Colonic mucosa (tissue), 4 donors: ENCODE measurements at places on chromosomes 16 and 17. TPM values are rescaled to one million over a fixed set of nuclear protein-coding genes. Genes with fewer than 3 reads are reported as not detected.
A peak's percentile ranks its signal among the peaks of the same experiment; 100 is the strongest.

GRCh38 chr16:58644765-58645487 is 15.3 kb upstream of the CNOT1 start:
- no peak for DNase-seq

DNA sequence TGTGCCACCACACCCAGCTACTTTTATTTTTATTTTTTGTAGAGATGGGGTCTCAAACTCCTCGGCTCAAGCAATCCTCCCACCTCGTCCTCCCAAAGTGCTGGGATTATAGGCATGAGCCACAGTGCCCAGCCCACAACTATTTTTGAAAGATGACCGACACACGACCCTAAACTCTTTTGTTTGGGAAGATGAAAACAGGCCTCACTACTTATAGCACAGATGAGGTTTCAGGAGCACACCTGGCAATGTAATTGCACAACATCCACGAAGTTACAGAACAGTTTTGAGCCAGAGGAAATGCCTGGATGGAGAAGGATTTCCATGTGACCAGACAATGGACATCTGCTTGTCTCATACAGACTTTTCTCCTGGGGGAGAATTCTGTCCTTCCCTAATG is 43.4 kb upstream of the PRSS54 start:
- DNase-seq: no peak

DNA sequence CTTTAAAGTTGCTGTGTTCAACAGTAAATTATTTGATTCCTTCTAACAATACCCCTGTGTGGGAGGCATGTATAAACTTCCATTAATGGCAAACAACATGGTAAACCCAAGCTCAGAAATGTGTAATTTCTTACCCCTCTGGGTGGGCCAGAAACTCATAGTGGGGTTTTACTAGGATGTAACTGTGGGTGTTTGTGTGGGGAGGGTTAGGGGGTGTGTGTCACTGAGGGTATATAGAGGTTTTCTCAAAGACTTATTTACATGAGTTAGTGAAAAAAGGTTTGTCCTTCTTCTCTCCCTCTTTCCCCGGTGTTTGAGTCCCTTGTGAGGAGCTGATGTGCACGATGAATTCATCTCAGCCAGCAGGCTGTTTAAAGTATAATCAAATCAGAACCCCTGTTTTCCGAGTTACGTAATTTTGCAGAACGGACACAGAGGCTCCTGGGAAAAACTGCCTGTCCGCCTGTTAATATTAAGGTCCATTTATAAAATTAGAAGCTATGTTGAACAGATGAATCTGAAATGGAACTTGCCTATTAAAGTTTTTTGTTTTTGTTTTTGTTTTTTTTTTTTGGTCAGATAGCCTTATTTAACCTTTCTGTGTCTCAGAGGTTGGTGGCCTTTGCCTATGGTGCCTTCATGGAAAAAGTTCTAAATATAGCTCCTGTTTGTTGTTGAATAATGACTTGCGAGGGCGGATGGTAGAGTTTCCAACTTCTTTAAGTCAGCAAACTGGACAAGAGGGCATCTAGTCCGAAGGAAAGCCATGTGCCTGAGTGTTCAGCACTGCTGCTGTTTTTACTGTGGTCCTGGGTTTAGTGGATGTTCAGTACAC is 73.3 kb downstream of the MSI2 start:
- DNase-seq: no peak

GRCh38 chr16:67198238-67198734 is 645 bp upstream of the ELMO3 start:
- DNase-seq: peak; percentile 80

DNA sequence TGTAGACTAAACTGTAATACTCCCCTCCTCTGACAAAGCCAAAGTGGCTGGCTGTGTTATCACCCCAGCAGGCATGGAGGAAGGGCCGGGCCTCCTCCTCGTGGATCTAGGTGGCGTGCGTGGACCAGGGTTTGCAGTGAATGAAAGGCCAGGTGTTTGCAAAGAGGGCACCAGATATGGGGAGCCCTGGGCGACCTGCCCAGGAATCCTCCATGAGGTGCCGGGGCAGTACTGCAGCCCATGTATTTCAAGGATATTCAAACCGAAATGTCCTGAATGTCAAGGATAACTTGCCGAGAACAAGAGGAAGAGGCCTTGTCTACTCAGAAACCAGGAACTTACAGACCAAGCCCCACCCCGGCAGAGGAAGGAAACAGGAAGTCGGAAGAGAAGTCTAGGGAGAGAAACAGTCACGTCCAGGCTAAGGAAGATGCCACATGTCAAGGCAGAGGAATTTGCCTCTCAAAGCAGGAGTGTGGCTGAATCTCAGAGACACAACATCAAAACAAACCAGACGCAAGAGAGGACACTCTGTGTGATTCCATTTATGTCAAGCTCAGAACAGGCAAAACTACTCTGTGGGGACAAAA is 13.7 kb upstream of the OSGIN1 start:
- DNase-seq: no peak

DNA sequence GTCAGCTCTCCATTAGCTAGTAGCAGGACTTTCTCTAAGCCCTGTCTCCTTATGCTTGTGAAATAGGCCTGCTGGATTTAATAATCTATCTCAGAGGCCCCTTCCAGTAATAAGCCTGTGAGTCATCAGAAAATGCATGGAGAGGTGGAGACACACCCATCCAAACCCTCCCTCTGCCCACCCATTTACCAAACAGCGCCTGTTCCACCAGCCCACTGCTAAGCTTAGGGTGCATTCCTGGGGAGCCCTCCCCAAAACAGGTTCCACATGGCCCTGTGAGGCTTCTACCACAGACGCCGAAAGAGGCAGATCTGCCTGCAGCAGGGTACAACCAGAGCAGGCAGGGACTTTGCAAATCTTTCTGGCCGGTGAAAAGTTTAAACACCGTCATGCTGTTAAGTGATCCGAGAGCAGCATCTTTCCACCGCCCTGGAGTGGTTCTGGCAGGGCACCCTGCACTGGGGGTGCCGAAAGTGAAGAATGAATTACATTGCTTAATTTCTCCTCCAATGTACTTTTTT is 99.3 kb downstream of the GAS7 start:
- DNase-seq: no peak

DNA sequence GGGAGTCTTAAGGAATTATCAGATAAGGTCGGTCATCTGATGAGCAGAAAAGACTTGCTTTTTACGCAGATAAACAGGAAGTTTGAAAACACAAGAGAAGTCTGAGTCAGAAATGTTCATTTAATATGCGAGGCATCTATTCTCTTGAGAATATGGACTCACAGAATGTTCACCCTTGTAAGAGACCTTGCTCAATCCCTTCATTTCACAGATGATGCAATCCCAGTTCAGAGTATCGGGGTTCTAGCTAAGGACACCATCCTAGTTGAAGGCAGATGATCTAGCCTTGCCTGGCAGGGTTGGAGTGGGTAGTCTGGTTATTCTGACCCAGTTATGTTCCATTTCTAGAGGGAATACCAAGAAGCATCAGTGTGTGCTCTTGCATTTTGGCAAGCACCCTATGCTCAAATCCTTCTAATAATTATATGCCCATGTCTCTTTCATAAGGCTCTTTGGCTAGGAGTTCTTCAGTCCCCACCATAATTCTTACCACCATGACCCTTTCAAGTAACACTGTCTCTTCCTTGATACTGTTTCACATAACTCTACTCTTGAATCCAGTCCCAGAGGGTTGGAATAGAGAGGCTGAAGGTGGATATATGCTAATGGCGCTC is 42.5 kb downstream of the YPEL2 start:
- DNase-seq: no peak

DNA sequence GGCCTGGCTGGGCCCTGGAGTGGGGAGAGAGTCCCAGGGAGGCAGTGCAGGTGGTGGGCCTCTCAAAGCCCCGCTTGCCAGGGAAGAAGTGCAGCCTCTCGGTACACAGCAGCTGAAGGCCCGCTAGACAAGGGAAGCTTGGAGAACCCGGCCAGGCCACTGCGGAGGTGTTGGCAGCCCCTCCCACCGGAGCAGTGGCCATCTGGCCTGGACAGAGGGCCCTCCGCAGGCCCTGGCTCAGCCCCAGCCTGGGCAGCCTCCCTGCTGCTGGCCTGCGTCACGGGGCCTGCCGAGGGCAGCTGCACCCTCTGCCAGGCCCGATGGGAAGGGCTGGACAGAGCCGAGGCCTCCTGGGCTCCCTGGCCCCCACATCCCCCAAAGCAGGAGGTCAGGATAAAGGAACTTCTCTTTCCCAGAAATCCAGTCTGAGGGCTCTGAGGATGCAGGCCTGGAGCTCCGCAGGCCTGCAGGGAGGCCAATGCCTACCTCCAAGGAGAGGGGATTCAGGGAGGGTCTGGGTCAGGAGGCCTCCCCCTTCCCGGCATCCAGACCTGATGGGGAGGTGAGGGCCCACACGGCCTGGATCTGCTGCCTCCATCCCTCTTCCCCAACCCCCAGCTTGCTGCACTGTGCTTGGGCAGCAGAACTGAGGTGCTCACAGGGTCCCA is 4.3 kb downstream of the SPPL2C start:
- no peak for DNase-seq

GRCh38 chr17:77528516-77529327 is 388.0 kb downstream of the SEC14L1 start:
- no peak for DNase-seq

GRCh38 chr16:78415013-78415412 is 315.6 kb downstream of the WWOX start:
- DNase-seq: no peak

DNA sequence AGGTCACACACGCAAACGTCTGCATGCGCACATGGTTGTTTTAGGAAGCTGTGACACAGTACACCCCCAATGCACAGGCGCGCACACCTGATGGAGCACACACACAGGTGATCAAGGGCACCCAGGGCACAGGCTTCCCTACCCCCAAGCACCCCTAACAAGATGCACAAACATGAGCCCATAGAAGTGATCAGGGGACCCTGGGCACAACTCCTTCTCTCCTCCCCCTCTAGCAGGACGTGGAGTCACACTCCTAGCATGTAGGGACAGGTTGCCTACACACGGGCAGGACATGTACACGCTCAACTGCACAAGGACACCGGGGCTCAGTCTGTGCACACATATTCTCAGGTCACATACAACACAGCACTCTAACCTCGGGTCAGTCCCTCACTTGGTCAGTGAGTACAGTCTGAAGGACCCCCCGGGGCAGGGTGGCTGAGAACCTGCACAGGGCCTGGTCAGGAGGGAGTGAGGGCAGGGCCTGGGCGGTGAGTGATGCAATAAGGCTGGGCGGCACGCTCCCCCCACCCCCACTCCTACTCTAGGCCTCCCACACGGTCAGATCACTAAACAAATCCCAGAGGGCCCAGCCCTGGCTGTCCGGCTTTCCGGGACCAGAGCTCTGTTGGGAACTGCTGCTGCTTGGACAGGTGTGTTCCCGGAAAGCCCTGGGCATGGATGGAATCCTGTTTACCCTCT is 751 bp upstream of the DOC2B start:
- no peak for DNase-seq

GRCh38 chr17:70584255-70584654 is 414.9 kb downstream of the KCNJ2 start:
- DNase-seq: no peak

DNA sequence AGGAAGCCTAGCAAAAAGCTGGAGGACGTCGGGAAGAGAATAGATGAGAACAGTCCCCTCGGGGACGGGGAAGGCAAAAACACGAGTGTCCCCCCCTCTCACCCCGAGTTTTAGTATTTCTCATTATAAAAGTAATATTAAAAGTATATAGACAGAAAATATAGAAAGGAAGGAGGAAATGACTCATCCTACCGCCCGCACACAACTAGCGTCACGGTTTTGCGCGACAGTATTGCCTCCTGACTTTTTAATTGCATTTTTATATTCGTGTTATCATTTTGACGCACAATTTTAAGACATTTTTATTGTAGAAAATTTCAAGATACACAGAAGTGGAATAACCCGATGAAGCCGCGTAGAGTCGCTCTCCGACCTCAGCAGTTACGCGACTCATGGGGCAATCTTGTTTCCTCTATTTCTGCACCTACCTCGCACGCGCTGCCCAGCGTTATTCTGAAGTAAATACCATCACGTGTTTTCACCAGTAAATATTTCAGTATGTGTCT is 652 bp upstream of the SLC25A19 start:
- peak; percentile 64 for DNase-seq

GRCh38 chr16:84618581-84619460 is 943 bp upstream of the COTL1 start:
- no peak for DNase-seq

- DNase-seq: no peak
Observed at GRCh38 chr16:53297477-53297876, 136.8 kb upstream of the RBL2 start.

DNA sequence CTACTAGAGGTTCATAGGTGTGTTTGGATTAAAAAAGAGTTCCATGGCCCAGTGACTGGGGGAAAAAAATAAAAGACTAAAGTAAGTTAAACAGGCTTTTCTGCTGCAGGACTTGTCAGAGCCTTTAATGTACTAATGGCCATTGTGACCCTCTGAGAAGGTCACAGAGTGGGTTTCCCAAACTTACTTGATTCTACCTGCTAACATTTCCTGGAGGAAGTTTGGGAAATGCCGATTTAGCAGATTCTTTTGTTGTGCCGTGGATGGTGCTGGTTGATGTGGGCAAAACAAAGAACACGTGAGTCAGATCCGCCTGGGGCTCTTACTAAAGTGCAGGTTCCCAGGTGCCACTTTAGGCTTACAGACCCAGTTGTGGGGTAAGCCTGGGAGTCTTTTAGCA is 13.6 kb upstream of the STH start:
- DNase-seq: no peak

DNA sequence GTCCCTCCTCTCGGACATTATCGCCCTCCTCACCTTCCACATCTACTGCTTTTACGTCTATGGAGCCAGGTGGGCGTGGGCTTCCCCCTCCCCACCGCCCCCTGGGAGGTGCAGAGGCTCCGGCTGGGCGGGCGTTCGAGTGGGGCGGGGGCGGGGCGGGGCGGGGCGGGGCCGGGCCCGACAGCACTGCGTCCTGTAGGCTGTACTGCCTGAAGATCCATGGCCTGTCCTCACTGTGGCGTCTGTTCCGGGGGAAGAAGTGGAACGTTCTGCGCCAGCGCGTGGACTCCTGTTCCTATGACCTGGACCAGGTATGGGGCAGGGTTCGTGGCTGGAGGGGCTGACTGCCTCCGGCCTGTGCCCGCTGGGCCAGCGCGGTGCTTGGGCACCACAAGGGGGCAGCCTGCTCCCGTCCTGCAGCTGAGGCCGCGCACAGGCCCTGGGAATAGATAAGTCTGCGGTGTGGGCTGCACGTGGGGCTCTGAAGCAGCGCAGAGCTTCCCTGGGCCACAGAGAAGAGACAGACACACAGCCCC is 9.2 kb downstream of the PIGQ start:
- DNase-seq: peak; percentile 74

DNA sequence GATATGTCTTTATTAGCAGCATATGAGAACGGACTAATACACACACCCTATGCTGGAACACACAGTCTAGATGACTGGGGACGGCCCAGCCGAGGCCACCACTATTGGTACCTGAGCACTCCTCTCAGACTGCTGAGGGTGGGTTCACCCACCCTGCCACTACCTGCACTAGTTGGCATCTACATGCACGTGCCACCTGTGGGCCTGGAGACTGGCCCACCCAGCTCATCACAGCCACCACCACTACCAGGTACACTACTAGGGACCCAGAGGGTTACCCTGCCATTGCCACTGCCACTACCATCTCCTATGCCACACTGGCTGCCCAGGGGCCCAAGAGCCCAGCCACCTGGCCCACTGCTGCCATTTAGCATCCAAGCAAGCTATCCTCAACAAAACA is 32.5 kb downstream of the MEAK7 start:
- no peak for DNase-seq

GRCh38 chr16:4404967-4405696 is 11.3 kb downstream of the CORO7 start:
- DNase-seq: no peak

Gene SDR42E2
- not detected for total RNA-seq

Gene MARCHF10
- total RNA-seq: not detected

Gene SNAI3
- 0.25 TPM for total RNA-seq

Gene KCNAB3
- 1.1 TPM for total RNA-seq

Gene USP31
- 9.8 TPM for total RNA-seq

Gene TNFRSF17
- 4.2 TPM for total RNA-seq
